ENCODE measurements at places on chromosomes 5 and 9.

- peak; percentile 63 for DNase-seq
Measured at GRCh38 chr9:70257991-70258691, 637 bp upstream of the SMC5 start.

DNA sequence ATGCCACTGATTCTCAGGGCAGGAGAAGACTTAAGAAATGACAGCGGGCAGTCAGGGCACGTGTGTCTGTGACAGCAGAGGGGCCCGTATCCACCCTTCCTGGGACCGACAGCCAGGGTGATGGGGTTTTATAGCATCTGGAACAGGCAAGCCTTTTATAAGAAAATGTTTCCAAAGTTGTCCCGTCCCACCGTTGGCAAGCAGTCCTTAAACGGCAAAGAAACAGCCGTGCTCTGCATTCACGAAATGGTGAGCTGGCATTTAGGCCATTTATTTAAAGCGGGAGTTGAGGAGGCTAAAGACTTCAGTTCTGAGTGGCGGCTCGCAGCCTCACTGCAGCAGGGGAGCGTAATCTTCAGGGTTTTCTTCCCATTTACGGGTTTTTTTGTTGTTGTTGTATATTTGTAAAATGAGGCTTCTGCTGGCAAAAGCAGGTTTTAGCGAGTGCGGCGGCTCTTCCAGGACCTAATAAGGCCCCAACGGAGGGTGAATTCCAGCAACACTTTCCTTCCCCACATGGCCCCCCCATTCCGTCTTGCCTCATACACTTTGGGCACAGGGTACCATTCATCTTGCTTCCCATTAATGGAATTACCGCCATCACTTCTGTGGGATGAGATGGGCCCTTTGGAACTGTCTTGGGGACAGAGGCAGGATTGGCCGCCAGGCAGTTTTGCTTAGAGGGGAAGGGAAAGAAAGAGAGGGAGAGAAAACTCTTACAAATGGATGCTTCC lies 15.8 kb downstream of the NEK6 start:
- no peak for DNase-seq

- DNase-seq: no peak
Measured at GRCh38 chr9:99964336-99964735, 57.9 kb downstream of the STX17 start.

- DNase-seq: no peak
Measured at GRCh38 chr5:64160201-64160600, 5.4 kb upstream of the RNF180 start.

DNA sequence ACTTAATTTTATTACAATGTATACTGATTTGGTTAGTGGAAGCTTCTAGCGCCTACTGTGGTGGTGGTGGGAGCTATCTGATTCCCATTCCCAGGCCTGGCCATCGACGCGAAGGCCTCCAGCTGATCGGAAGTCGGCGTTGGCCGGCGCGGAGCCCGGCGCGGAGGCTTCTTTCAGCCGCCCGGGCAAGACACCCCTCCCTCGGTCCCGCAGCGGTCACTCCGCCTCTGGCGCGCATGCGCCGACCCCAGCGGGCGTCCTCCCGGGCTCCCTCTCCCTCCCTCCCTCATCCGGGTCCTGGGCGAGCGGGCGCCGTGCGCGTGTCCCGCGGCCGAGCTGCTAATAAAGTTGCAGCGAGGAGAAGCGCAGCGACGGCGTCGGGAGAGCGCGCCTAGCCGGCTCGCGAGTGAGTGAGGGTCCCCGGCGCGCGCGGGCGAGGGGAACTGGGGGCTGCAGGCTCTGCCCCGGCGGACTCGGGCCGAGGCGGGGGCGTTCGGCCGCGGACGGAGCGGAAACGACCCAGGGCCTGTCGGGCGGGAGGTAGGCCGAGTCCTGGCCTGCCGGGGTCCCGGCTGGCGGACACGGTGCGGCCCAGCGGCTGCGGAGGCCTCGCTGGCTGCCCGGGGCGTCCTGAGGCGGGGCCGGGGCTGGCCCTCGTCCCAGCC lies at the start of gene SMAD5:
TSS of gene SMAD5 (plus strand) at position 289 of the 665 bp plus-strand sequence. CDS start 20,916 bp downstream, outside the sequence.
- peak; percentile 74 for DNase-seq

DNA sequence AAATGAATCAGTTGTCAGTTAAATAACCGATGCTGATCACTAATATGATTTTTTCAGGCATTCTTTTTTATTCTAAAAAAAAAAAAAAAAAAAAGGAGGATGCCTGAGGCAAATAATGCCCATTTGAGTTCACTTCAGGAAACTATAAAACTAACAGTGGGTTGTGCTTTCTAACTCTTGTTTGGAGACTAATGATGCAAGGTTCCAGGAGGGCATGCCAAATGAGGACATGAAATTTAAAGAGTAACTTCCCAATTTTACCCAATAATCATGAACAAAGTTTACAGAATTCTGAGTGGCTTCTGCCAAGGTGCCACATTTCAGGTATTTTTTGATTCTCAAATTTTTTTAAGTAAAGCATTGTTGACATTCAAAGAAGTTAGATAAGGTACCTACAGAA lies 41.0 kb downstream of the CEP120 start:
- no peak for DNase-seq

GRCh38 chr5:155898284-155898683 lies 428.7 kb upstream of the SGCD start:
- DNase-seq: no peak

DNA sequence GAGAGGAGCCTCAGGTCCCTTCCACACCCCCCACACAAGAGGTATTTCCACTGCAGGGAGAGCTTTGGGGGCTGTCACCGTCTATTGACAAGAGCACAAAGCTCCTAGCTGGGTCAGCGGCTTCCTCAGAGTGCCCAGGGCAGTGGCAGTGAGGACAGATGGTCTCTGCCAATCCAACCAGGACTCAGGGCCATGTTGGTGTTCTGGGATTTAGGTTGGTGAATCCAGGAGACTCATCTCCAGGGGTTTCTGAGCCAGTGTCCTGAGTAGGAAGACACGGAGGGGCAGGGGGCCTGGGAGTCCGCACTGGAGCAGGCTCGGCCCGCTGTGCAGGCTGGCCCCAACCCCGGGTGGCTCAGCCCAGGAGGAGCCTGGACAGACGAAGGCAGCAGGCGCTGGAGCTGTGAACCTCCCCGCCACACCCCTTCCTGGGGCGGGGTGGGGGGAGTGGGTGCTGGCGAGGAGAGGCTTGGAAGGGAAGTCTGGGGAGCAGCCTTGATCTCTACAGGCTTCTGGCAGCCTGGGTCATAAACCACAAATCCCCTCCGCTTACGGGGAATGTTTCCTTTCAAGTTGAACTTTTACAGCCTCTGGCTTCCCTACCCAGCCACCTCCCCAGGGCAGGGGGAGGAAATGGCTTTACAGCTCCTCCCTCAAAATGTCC lies 19.6 kb downstream of the CRB2 start:
- no peak for DNase-seq

GRCh38 chr9:131468031-131468430 lies 34.7 kb upstream of the POMT1 start:
- DNase-seq: no peak

DNA sequence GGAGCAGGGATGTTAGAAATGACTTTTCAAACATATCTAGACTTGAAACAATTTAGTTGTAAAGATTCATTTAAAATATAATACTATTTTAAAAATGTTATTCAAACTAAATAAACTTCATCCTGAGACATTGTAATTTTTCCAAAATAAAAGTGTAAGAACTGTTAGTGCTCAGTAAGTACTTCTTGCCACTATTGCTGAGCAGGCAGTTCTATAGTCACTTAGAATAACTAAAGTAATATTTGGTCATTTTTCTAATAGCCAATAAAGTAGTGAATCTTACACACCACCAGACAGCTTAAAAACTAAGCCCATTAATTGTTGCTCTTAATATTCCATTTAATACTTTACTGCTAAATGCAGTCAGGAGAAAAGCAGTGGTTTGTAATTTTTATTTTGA lies 1120.0 kb upstream of the CDH10 start:
- DNase-seq: no peak

- no peak for DNase-seq
Measured at GRCh38 chr5:149873896-149874295, 70.7 kb downstream of the PDE6A start.

DNA sequence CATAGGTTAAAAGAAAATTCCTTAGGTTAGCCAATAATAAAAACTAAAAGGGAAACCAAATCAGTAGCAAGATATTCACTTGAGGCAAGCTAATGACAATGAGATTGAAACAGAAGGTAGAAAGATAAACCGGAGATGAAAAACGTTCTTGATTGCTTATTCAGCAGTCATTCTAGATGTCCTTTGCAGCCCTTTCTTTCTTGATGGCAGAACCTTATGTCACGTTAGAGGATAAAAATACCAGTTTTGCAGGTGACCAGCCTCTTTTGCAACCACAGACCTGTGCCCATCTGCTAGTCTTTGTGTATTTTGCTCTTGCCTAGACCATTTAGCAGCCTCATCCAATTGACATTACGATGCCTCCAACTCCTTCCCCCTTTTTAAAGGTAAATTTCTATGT lies 337.8 kb downstream of the DMAC1 start:
- DNase-seq: no peak

- no peak for DNase-seq
Measured at GRCh38 chr5:3592298-3592697, 3.3 kb upstream of the IRX1 start.

- DNase-seq: peak; percentile 41
Measured at GRCh38 chr9:30075451-30076199, 2308.8 kb upstream of the ACO1 start.

- no peak for DNase-seq
Measured at GRCh38 chr5:71640408-71640807, 53.3 kb downstream of the MCCC2 start.

- DNase-seq: peak; percentile 28
Measured at GRCh38 chr9:124218438-124218982, 39.2 kb upstream of the NEK6 start.

DNA sequence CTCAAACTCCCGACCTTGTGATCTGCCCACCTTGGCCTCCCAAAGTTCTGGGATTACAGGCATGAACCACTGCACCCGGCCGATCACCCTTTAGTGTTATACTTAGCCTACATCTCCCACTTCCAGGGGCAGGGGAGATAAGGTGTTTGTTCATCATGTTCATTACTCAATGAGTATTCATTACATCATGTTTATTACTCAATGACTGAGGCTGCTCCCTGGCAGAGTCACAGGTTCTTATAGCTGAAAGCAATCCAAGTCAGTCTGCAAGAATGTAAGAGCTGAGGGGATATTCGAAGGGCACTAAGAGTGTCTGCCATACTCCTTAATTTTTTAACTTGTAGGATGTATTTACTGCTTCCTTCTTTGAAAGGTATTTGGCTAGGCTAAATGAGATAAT lies 214.2 kb downstream of the SPATA31D1 start:
- DNase-seq: no peak

DNA sequence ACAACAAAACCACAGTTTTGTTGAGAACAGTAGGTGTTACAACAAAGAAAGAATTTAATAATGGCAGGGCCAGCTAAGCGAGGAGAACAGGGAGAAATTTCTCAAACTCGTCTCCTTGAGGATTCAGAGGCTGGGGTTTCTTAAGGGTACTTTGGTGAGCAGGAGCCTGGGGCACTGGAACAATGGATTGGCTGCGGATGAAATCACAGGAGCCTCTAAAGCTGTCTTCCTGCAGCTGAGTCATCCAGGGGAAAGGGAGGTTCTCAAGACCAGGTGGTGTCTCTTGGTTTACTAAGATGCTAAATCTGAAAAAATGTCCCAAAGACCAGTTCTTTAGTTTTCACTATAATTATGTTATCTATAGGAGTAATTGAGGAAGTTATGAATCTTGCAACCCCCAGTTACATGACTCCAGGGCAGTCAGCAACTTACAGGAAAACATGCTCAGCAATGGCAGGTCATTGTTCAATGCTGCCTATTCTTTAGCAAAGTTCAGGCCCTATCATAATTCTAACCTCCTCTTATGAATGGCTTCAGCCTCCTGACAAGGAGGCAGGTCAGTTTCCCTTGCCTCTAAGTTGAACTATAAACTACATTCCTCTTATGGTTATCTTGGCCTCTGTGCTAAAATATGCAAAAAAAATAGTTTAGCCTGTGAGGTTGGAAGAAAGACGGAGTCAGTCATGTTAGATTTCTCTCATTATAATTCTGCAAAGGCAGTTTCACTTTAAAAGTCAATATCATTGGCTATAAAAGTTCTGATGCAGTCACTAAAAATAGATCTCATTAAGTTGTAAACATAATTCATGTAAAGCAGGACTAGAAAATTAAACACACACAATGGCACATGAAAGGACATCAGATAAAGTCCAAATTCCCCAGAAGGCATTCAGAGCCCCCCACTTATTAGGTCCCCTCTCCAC lies 63.3 kb upstream of the CKS2 start:
- DNase-seq: no peak

- no peak for DNase-seq
Measured at GRCh38 chr5:74173241-74173640, 467.3 kb downstream of the ENC1 start.

- DNase-seq: no peak
Measured at GRCh38 chr9:98929071-98929470, 14.6 kb upstream of the COL15A1 start.

- DNase-seq: no peak
Measured at GRCh38 chr5:172455511-172456061, 1.3 kb upstream of the SH3PXD2B start.

DNA sequence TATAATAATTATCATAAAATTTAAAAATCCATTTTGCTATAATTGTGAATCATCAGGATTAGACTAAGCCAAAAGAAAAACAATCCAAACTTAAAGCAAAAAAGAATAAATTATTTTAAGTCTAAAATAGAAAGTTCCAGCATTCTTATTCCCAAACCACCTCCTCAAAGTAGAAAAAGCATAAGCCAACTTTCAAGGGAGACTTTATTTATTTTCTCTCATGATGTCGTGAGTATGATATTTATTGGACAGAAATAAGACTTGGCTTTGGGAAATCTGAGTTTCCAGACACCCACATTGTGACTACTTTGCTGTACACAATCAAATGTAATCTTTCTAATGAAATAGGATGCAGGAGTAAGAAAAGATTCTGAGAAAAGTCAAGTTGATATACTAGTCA lies 372.1 kb downstream of the MTRR start:
- DNase-seq: no peak

DNA sequence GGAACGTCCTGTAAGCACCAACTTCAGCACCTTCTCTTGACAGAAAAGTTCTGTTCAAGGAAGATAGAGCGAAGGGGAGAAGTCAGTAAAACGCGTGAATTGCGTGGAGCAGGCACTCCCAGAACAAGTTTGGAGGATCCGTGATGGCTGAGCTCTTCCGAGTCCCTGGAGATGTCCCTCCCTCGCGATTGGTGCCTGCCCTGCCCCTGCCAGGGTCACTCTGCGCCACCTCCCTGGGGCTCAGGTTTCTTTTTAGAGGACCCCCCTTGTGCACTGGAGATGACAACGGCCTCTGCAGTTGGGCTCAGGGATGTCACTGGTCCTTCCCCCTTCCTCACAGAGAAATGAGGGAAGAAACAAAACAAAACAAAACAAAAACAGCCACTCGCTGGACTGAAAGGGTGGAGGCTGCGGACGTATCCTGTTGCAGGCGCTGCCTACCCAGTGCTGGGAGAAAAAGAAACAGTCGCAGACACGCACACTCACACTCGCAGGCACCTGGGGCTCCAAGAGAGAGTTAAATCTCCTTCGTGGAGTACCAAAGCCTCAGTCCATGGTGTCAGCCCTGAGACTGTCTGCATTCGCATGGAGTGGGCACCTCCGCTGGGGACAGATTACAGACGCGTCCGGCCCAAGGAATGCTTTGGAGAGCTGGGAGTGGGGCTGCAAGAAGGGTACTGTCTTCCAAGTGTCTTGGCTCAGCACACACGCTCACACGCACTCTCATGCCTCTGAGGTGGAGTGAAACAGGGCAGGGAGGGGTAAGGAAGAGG lies 512.7 kb downstream of the SLCO4C1 start:
- no peak for DNase-seq

- no peak for DNase-seq
Measured at GRCh38 chr5:176660530-176660859, 13.2 kb downstream of the TSPAN17 start.

GRCh38 chr5:56123531-56124243 lies 109.4 kb downstream of the ANKRD55 start:
- no peak for DNase-seq
